ENCODE measurements at places on chromosomes 12 and 14. TPM values are rescaled to one million over a fixed set of nuclear protein-coding genes. Genes with fewer than 3 reads are reported as not detected.

The MYO1H gene
- total RNA-seq: not detected

- DNase-seq: peak; percentile 38
Observed at GRCh38 chr12:85794531-85794930, 41.7 kb downstream of the RASSF9 start.

DNA sequence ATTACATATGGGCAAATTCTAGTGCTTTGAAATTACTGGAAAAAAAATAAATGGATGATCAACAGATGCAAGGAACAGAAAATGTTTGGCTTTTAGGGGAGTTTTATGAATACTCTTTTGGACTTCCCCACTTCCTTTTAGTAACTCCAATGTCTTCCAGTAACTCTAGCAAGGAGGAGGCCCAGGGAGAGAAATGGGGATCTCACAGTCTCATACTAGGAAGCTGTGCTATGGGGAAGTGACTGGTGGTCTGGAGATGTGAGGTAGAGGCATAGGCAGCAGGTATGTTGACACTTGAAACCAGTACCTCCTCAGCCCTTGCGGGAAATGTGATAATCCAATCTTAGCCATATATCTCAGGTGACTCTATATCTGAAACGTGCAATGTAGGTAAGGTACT is 68.1 kb downstream of the CRADD start:
- no peak for DNase-seq

The PLEKHD1 gene
- not detected for total RNA-seq

The GSC gene
- total RNA-seq: not detected

The INSM2 gene
- total RNA-seq: not detected

GRCh38 chr12:26874501-26875296 is 41.7 kb upstream of the ITPR2 start:
- no peak for DNase-seq

DNA sequence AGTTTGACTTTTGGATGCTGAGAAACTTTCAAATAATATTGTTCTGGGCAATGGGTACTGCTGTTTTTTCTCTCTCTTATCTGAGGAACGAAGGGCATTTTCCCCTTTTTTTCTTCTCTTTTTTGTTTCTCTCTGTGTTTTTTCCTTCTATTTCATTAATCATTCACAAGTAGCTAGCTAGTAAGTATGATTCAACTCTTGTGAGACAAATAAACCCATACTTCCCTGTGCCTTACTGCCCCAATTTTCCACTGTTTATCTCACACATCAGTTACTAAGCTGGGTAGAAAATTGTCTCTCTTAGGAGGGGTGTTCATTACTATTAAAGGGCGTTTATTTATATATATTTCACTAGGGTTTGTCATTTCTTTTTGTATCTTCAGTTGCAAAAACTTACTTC is 437.6 kb downstream of the RERGL start:
- no peak for DNase-seq

The SLC7A8 gene
- total RNA-seq: 73.2 TPM

DNA sequence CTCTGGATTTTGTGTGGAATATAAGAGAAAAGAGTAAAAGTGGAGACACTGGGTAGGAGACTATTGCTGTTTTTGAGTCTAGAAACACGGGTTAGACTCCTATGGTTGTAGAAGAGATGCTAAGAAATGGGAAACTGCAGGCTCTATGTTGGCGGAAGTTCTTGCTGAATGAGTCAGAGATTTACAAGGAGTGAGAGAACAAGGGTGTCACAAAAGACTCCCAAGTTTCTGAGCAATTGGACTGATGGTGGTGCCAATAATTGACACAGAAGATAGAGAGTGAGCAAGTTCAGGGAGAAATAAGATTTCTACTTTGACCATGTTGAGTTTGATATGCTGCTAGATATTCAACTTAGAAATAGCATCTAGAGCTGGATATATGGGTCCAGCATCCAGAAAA is 2.6 kb upstream of the PRKD1 start:
- DNase-seq: no peak

GRCh38 chr14:35878272-35879150 is 52.4 kb downstream of the BRMS1L start:
- DNase-seq: peak; percentile 63

- DNase-seq: no peak
Observed at GRCh38 chr12:29710104-29710503, 73.6 kb downstream of the TMTC1 start.

- DNase-seq: no peak
Observed at GRCh38 chr12:109295764-109296425, 13.2 kb downstream of the FOXN4 start.

DNA sequence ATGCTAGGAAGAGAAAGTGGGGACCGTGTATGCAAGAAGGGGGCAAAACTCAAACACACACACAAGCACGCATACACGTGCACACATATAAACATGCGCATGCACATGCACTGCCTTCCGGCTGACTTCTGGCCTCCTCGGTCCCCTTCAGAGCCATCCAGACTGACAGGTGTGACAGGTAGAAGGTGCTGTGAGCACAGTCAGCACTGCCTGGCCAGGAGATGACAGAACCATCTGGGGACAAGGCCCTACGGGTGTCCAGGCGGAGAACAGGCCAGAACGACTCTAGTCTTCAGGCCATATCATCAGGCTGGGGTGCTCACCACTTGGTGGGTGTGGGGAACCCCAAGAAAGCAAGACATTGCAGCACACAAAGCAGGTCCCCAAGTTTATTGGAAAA is 7.3 kb downstream of the KRT83 start:
- DNase-seq: no peak

DNA sequence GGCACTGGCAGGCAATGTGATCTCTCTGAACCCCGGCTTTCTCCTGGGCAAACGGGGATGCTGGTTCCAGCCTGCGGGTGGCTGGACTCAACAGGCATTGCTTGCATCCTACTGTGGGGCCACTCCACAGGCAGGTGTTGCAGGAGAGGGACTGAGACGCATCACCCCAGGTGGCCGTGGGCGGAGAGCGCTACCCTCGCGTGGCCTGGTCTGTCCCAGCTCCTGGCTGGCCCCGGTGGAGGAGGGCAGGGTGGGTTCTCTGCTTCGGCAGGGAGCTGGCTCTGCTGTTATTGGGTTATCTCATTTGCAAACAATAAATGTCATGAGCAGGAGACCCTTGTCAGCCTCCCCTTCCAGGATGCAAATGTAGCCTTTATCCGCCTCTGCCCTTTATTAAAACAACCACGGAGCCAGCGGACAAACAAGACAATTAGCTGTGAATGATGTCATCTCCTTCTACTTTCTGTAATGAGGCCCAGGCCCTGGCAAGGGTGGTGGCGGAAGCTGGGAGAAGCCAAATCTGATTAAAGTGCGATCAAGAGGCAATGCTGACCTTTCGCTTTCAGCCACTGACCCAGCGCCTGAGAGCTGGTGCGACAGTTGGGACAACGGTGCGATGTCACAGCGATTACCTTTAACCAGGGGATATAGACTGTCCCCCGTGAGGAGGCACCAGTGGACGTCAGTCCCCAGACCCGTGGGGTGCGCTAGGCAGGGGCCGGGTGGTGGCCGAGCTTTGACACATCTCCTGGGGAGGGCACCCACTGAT is 161.8 kb downstream of the KIF26A start:
- no peak for DNase-seq

The MORN3 gene
- 0.39 TPM for total RNA-seq

The PRR4 gene
- total RNA-seq: 1.2 TPM

The SERPINA4 gene
- not detected for total RNA-seq

The INHBE gene
- total RNA-seq: 0.07 TPM

The SLC22A17 gene
- total RNA-seq: 8.0 TPM

DNA sequence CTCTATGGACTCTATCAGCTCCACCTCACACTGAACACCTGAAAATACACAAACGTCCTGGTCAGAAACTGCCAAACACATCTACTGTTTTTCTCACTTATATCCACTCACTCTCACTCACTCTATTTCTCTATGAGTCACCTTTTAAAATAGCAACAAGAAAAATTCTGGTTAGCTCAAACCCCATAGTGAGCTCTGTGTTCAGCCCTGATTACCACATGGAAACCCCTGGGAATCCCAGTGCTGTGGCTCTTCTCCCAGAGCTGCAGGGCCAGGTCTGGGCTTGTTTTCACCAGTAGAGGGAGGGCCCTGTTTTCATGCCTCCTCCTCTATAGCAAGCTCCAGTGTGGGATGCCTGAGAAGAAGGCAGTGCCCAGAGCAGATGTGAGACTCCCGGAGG is 1126.1 kb downstream of the TMEM121 start:
- no peak for DNase-seq

The TAC3 gene
- total RNA-seq: not detected

- no peak for DNase-seq
Observed at GRCh38 chr12:96171905-96172304, 22.3 kb upstream of the ELK3 start.

DNA sequence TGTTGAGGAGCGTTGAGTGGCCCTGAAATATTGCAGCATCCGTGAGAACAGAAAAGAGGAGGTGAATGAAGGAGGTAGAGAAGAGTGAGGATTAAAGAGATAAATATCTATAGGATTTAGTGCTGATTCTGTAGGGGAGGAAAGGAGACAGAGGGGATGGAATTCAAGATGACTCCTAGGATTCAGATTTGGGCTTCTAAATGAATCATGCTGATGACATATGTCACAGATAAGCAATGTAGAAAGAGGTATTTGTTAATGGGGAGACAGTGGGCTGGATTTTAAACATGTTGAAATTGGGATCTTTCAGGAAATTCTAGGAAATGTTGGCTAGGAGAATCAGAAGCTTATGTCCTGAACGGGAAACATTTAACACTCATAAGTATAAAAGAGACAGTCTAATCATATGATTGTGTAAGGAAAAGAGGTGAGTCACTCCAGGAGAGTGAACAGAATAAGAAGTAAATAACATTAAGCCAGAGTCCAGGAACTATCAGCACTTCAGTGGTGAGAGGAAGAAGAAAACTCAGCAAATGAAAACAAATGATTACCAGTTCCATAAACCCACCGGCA is 58.1 kb upstream of the DIO2 start:
- peak; percentile 41 for DNase-seq

Measured in foreskin keratinocyte (primary cell).